ENCODE measurements at places on chromosomes 1 and 21. TPM values are rescaled to one million over a fixed set of nuclear protein-coding genes. Genes with fewer than 3 reads are reported as not detected.

- peak; percentile 5 for DNase-seq
These were observed 20.5 kb downstream of the STPG1 start for GRCh38 chr1:24392982-24393650.

- DNase-seq, result no peak
These were observed 55.7 kb upstream of the EPHA8 start for GRCh38 chr1:22507587-22507986.

Gene ADGRL4
- total RNA-seq, result not detected

DNA sequence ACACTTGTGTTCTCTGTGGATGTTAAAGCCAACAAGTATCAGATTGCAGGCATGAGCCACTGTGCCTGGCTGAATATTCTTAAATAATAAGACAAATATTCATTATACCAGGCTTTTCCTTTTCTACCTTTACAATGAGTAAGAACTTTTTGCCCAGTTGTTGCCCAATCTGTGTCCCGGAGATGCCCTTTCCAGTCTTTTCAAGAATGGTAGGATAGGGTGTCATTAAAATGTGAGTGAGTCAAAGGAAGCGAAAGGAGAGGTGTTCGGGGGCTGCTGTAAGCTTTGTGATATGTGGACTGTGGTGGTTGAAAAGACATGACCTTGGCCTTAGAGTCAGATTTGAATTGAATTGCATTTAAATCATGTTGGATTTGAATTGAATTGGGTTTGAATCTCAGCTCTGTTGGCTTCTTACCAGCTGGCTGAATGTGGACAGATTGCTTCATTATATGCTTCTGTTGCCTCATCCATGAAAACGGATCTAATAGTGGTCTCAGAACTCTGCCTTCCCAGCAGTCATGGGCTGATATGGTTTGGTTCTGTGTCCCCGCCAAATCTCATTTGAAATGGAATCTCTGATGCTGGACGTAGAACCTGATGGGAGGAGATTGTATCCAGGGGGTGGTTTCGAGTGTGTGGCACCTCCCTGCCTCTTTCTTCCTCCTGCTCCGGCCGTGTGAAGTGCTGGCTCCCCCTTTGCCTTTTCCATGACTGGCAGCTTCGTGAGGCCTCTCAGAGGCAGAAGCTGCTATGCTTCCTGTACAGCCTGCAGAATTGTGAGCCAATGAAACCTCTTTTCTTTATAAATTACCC, 22.7 kb upstream of the AADACL3 start:
- no peak for DNase-seq

Data from activated T-cell treated with anti-CD3 and anti-CD28 coated beads, Interleukin-2, amount 50 U/mL, for 72 hours (primary cell).